ENCODE measurements at places on chromosomes 2 and 18.

GRCh38 chr2:64937687-64938491 lies 51.3 kb upstream of the SLC1A4 start:
- no peak for DNase-seq

GRCh38 chr2:130336877-130337734 lies 5.6 kb upstream of the IMP4 start:
- DNase-seq: peak; percentile 30

- no peak for DNase-seq
Measured at GRCh38 chr2:47050021-47050760, 104.9 kb downstream of the STPG4 start.

DNA sequence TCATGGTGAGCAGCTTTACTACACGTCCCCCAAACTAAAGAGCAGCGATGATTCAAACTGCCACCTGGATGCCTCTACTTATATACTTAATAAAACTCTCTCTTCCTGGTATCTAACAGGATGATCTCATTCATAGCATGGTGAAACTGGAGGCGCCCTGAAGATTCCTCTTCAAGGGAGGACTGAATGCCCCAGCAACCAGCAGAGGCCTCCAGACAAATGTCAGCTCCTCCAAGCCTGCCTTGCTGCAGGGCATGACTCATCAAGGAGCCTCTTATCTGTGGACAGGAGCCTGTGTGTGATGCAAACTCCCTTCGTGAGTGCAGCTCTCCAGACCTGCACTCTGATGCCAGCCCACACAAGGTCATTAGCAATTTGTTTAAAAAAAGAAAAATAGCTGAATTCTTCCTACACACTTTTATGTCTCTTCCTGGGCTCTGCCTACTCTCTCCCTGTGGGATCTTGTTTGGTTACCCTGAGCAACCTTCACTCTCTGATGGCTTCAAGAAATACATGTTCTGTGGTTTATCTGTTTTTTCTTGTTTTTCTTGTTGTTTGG lies 30.2 kb downstream of the LONRF2 start:
- DNase-seq: peak; percentile 14

- peak; percentile 33 for DNase-seq
Measured at GRCh38 chr2:64327510-64328414, 126.2 kb upstream of the LGALSL start.

DNA sequence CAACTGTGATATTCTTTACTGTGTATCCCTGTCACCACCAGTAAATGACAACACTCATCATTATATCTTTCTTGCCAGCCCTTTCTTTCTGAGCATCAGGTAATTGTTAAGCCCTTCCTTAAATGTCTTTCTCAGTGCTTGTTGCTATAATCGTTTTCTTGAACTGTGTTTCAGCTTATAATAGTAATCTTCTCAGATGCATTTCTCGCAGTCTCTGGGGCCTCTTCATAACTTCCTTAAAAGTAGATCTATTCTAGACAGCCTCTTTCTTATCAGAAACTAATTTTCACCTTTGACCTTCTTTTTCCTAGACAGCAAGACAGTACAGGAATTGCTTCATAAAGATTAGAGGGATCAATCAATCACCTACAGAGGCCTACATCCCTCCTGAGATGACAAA lies 648.1 kb downstream of the CPS1 start:
- no peak for DNase-seq

DNA sequence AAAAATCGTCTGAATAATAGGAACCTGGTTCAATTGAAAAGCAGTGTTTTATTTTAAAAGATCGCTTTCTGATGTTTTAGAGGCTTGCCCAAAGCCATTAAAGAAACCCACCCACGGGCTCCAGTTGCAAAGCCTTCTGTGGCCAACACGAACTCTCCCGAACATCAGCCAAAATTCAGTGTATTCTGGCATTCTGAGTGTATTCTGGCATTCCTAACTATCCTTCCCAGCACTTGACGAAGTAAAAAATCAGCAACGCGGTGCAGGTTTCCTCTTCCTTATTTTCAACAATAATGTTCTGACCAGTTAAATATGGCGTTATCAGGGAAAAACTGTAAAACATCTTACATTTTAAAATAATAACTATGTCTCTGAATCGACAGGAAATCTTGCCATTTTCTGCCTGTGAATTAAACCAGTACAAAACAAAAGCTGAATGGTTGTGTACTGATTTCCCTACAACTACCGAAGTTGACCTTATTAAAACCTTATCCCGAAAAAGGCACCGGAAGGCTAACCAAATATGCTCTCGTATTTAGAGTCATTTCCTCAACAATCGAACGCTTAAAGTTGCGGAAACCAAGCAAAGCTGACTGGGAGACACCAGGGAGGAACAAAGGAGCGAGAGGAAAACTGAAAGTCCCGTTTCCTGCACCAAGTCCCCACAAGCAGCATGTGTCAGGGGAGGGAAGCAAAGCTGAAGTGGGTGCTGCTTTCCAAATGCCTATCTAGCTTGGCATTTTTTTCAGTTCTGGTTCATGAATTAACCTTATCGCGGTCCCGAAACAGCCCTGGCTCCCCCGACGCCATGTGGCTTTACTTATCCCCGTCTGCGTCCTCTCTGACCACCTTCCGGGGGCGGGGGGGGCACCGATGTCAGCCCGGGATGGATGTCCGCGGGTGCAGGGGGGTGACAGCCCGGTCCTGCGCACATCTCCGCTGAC lies 44.3 kb downstream of the ZNF516 start:
- DNase-seq: no peak

DNA sequence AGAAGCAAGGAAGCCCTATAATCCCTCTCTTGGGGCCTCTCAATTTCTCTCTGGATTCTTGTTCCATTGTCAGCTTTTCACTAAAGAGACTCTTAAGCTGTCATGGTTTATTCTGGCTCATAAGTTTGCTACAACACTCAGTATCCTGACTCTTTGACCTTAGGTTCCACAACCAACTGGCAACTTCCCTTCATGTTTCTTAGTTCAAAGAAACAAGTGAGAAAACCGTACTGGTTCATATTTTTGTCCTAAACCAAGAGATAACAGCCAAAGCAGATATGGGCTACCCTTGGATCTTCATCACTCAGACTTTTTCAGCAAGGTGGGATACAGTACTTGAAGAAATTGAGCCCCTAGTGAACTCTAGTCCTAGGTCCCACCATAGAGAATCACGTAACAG lies 109.9 kb upstream of the CRIM1 start:
- DNase-seq: no peak

GRCh38 chr2:161379740-161380139 lies 36.4 kb upstream of the TBR1 start:
- DNase-seq: no peak

DNA sequence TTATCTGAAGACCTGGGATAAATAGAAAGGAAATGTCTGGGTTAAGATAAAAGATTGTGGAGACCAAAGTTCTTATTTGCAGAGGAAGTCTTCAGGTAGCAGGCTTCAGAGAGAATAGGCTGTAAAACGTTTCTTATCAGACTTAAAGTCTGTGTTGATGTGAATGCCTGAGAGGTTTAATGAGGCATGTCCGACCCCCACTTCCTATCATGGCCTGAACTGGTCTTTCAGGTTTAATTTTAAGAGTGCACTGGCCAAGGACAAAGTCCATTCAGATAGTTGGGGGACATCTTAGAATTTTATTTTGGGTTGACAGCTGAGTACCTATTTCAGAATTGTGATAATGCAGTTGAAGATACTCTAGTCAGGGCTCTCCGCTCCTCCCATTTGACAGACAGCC lies 92.1 kb downstream of the ATL2 start:
- no peak for DNase-seq

DNA sequence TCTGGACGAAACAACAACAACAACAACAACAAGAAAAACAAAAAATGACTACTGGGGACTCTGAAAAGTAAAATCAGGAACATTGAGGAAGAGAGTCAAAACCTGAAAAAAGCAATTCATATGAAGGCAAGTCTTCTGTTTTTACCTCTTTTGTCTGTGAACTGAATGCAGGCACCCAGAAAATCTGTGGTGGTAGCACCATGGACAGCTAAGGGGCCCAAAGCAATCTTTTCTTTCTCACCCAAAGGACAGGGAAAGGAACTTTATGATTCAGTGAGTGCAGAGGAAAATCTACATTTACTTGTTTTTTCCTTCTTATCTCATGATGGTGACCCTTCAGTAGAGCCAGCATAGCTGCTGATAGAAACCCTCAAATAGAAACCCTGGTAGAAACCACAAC lies 10.4 kb downstream of the ALK start:
- no peak for DNase-seq

DNA sequence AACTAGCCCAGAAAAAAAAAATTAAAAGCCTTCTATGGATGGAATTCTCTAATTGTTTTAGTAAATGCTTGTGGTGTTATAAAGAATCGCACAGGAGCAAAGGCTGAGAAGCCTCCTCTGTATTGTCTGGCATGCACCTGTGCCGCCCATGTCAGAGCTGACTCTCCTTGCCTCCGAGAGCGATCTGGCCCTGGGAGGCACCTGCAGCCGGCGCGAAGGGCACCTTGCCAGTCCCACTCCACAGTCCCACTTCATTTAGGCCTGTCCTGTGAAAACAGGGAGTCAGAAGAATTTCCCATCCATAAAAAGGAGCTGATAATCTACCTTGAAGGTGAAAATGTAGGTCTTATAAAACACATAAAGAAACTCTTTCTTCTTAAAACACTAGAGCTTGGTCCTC lies 170.9 kb upstream of the PXDN start:
- no peak for DNase-seq

DNA sequence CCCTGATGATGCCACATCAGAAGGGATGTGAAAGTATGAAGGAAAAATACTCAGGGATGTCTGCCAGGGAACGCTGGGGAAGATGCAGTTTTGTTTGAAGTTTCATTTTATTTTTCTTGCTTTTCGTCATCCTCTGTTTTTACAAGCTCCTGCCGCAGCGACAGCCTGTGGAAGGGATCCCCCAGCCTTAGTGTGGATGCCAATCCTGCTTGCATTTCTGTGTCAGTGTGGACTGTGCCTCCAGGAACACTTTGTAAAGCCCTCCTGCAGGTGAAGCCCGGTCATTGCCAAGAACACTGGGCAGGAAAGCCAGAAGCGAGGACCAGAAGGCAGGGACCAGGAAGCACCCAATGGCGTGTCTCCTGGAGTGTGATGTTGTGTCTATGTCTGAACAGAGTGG lies 234.3 kb downstream of the SEPTIN10 start:
- DNase-seq: no peak

All from effector CD4-positive, alpha-beta T cell (primary cell).